ENCODE measurements at places on chromosomes 12 and 14.

- no peak for DNase-seq
Observed at GRCh38 chr14:95056476-95056875, 100.9 kb downstream of the DICER1 start.

- DNase-seq: no peak
Observed at GRCh38 chr14:72613975-72614319, 280.0 kb downstream of the DPF3 start.

GRCh38 chr12:53064613-53065436, 14.4 kb downstream of the SPRYD3 start:
- no peak for DNase-seq

- no peak for DNase-seq
Observed at GRCh38 chr12:56476972-56477432, 8.6 kb downstream of the SPRYD4 start.

DNA sequence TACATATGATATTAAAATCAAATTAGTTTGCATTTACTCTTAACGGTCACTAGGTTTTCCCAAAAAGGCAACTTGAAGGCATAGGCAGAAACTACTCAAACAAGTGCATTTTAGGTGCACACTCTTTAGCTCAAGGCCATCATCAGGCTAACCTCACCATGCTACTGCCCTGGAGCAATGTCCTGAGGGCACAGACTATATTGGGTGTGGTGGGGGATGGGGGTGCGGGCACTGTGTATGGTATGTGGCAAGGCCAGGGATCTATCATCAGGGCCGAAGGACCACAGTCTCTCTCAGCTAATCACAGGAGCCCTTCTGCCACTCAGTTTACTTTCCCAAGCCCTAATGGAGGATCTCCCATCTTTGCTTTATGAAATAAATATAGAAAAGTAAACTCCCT, 51.9 kb downstream of the SH2B3 start:
- no peak for DNase-seq
